ENCODE measurements at places on chromosomes 2 and 18.

DNA sequence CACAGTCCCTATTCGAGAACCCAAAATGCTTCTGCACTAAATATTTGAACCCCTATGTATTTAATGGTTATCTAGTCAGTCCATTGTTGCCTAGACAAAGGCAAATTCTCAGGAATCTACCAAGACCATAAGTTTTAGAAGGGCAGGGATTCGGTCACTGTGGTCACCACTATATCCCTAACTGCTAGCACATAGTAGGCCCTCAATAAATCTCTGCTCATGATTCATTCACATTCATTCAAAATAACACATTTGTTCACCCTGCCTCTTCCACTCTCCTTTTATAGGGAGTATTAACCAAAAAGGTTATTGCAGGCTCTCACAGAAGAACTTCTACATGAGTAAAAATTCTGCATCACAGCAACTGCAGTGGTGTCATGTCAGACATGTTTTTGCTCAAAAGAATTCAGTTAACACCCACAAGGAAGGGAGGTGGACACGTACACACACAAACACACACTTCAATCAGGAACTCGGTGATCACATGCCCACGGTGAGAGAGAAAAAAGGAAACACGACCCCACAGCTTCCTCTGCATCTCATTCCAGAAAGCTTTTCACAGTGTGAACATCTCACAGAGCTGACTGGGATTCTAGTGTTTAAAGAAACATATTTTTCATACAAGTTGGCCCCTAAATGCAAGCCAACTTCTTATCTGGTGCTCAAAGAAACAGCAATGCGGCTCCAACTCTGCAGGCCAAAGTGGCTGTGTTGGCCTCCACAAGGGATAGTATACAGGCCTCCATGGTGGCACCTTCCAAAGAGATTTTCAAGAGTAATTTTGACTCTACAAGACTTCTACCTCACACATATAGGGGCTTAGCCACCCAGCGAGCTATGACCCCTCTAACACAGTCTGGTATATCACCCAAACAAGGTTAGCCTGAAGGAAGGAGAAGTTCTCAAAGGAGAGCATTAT lies 98.0 kb downstream of the ANKRD44 start:
- no peak for DNase-seq

DNA sequence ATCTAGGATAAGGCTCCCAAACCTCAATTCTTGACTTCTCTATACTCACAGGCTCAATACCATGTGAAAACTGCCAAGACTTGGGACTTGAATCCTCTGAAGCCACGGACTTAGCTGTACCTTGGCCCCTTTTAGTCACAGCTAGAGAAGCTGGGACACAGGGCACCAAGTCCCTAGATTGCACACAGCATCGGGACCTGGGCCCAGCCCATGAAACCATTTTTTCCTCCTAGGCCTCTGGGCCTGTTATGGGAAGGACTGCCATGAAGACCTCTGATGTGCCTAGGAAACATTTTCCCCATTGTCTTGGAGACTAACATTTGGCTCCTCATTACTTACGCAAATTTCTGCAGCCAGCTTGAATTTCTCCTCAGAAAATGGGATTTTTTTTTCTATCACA lies 1011.8 kb upstream of the DDX18 start:
- DNase-seq: no peak

DNA sequence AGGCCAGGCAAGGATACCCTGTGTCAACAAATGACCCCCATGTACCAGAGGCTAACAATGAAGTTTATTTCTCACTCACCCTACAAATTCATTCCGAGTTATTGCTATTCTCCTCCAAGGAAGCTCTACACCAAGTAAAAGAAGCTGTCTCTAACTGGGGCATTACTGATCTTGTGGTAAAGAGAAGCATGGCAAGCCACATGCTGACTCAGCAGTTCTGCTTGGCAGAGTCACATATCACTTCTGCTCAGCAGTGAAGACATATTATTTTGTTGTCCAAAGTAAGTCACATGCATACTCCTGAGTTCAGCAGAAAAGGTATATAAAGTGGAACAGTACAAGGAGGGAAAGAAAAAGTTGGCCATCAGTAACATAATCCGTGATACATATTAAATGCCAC lies 315.8 kb downstream of the GULP1 start:
- no peak for DNase-seq

GRCh38 chr2:12764849-12765605 lies 48.3 kb downstream of the TRIB2 start:
- DNase-seq: no peak

- no peak for DNase-seq
Measured at GRCh38 chr2:170504810-170505145, 210.4 kb upstream of the SP5 start.

- no peak for DNase-seq
Measured at GRCh38 chr2:148865512-148865911, 9.5 kb upstream of the KIF5C start.
